ENCODE measurements at places on chromosomes 7 and 10.

DNA sequence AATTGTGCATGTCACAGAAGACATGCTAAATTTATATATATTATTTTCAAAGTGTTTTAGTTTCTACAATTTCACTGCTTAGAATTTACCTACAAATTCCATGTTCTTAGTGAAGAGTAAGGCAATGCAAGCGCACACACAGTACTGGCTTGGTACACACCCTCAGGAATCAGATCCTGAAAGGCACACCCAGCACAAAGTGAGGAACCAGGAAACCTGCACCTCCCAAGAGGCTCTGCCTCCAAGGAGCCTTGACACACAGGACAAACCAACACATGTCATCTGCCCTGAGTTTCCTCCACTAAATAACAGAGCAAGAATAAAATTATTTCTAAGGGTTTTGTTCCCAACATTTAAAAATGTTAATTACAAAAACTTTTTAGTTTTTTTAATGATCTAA is 156.2 kb downstream of the PARD3 start:
- no peak for DNase-seq
- H3K4me3 ChIP-seq = no peak overlapping the region
- H3K27ac ChIP-seq = no peak overlapping the region
- no peaks in the 10 kb centered on the region for H3K27me3 ChIP-seq
- peaks cover 40% of the 10 kb centered on the region for H3K4me1 ChIP-seq

GRCh38 chr7:82312646-82313045 is 130.9 kb downstream of the CACNA2D1 start:
- H3K27ac ChIP-seq = no peak overlapping the region
- DNase-seq = no peak
- H3K4me1 ChIP-seq = peaks cover 7% of the 10 kb centered on the region

DNA sequence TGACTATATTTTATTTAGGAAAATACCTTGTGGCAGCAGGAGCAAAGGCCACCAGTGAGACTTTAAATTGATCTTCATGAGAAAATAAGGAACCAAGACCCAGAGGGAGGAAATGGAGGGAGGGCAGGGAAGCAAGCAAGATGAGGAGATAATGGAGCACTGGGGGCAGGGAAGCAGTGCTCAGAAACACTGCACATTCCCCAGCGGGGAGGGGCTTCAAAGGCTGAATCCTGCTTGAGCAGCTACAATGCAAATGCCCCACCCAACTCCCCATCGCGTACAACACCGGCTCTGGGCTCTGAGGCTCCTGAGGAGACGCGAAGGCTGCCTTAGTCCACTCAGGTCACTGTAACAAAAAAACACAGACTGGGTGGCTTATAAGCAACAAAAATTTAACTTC is 503.8 kb downstream of the GRID1 start:
- peaks cover 46% of the 10 kb centered on the region for H3K4me1 ChIP-seq
- DNase-seq = no peak
- H3K36me3 ChIP-seq = no peaks in the 10 kb centered on the region
- no peak overlapping the region for H3K27ac ChIP-seq

DNA sequence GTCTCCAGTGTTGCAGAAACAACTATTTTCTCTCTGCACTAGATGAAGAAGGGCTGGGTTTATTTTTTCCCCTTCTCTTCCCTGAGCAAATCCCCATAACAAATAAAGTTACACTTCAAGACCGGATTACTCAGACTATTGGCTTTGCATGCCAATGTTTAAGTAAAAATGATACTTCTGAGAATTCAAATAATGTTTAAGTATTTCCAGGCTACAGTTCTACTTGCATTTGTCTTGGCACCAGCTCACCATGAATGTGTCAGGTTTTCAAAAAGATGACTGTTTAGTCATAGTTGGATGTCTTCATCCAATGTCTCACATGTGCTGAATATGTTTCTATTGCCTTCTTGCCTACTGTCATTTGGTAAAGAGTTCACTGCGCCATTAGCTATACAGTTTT is 912.6 kb downstream of the GATA3 start:
- peaks cover 4% of the 10 kb centered on the region for H3K27me3 ChIP-seq
- H3K4me1 ChIP-seq = no peaks in the 10 kb centered on the region
- no peak for DNase-seq
- no peak overlapping the region for H3K27ac ChIP-seq
- no peak overlapping the region for H3K4me3 ChIP-seq

GRCh38 chr7:1021931-1022330 is 22.4 kb upstream of the GPR146 start:
- H3K27ac ChIP-seq = no peak overlapping the region
- H3K4me3 ChIP-seq = no peak overlapping the region
- H3K4me1 ChIP-seq = peaks cover 48% of the 10 kb centered on the region
- peaks cover 34% of the 10 kb centered on the region for H3K36me3 ChIP-seq
- H3K27me3 ChIP-seq = peaks cover 6% of the 10 kb centered on the region

GRCh38 chr7:141150465-141150864 is 76.6 kb downstream of the TMEM178B start:
- DNase-seq = no peak
- no peaks in the 10 kb centered on the region for H3K36me3 ChIP-seq
- H3K27ac ChIP-seq = no peak overlapping the region
- no peaks in the 10 kb centered on the region for H3K4me1 ChIP-seq
- H3K27me3 ChIP-seq = no peaks in the 10 kb centered on the region

GRCh38 chr7:27346531-27347275 is 104.1 kb downstream of the EVX1 start:
- H3K4me1 ChIP-seq = peaks cover 18% of the 10 kb centered on the region
- peaks cover 3% of the 10 kb centered on the region for H3K27me3 ChIP-seq
- no peaks in the 10 kb centered on the region for H3K36me3 ChIP-seq
- H3K4me3 ChIP-seq = no peak overlapping the region
- H3K27ac ChIP-seq = no peak overlapping the region
- DNase-seq = peak; percentile 8

- no peak overlapping the region for H3K27ac ChIP-seq
- peaks cover 2% of the 10 kb centered on the region for H3K4me1 ChIP-seq
- no peaks in the 10 kb centered on the region for H3K27me3 ChIP-seq
Observed at GRCh38 chr7:16559497-16560179, 33.0 kb downstream of the LRRC72 start.

DNA sequence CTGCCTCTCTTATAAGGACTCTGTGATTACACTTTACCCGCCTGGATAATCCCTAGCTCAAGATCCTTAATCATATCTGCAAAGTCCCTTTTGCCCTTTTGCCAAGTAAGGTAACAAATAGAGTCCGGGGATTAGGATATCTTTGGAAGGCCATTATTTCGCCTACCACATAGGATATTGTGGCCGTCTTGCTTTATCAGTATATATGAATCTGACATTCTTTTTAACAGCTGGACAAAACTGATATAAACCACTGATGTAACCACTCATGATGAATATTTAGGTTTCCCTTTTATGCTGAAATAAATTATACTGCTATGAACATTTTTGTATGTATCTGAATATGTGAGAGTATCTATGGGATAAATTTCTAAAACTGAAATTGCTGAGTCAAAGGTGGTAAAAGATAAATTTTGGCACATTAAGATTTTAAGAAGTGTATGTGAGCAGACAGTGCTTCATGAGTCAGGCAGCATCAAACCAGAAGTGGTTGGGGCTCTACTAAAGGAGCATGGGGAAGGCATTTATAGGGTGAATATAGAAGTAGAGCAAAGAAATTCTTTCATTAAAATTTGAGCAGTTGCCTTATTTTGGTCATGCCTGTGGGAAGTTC is 44.7 kb downstream of the AVL9 start:
- H3K4me3 ChIP-seq = no peak overlapping the region
- DNase-seq = no peak
- no peak overlapping the region for H3K27ac ChIP-seq
- H3K4me1 ChIP-seq = no peaks in the 10 kb centered on the region
- peaks cover 49% of the 10 kb centered on the region for H3K36me3 ChIP-seq

DNA sequence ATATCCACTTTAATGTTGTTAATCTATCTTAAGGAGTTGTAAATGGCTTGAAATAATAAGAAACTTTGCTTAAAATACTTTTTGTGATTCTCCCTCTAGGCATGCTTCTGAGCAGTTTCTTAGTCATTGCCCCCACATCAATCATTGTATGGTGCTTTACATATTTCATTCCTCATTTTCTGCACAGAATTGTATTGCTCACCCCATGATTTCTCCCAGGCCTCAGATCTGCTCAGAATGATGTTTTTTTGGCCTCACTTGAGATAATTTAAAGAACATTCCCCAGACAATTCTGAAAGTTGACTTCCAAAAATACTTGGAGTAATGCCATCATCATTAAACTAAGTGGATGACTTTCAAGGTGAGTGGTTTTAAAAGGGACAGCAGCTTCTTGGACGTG is 82.1 kb upstream of the PRPS1L1 start:
- no peaks in the 10 kb centered on the region for H3K4me1 ChIP-seq
- H3K27ac ChIP-seq = no peak overlapping the region
- no peak for DNase-seq
- no peaks in the 10 kb centered on the region for H3K27me3 ChIP-seq
- no peak overlapping the region for H3K4me3 ChIP-seq
- no peaks in the 10 kb centered on the region for H3K36me3 ChIP-seq

- no peak overlapping the region for H3K4me3 ChIP-seq
- H3K27ac ChIP-seq = no peak overlapping the region
- no peaks in the 10 kb centered on the region for H3K27me3 ChIP-seq
- peaks cover 68% of the 10 kb centered on the region for H3K4me1 ChIP-seq
- DNase-seq = no peak
Observed at GRCh38 chr10:104321226-104321625, 17.0 kb downstream of the ITPRIP start.

- no peak within 1 kb of the TSS for H3K27ac ChIP-seq
- H3K36me3 ChIP-seq = no peaks in the 10 kb centered on the region
- H3K4me1 ChIP-seq = peaks cover 10% of the 10 kb centered on the region
- H3K27me3 ChIP-seq = peaks cover 70% of the 10 kb centered on the region
- H3K4me3 ChIP-seq = peak within 1 kb of the TSS; percentile 86
Observed at GRCh38 chr7:116499168-116500077, at the start of gene CAV2. CAV2 (plus strand) TSS chr7:116499738; CDS start chr7:116499782, 44 bp downstream.

- H3K27me3 ChIP-seq = peaks cover 7% of the 10 kb centered on the region
- no peak overlapping the region for H3K4me3 ChIP-seq
Observed at GRCh38 chr7:96347471-96347870, 25.6 kb upstream of the SLC25A13 start.

- no peaks in the 10 kb centered on the region for H3K4me1 ChIP-seq
- no peaks in the 10 kb centered on the region for H3K36me3 ChIP-seq
- no peak overlapping the region for H3K4me3 ChIP-seq
Observed at GRCh38 chr10:27457261-27457945, 46.7 kb upstream of the RAB18 start.

- DNase-seq = no peak
- H3K36me3 ChIP-seq = no peaks in the 10 kb centered on the region
- H3K4me3 ChIP-seq = no peak overlapping the region
- no peak overlapping the region for H3K27ac ChIP-seq
- H3K27me3 ChIP-seq = peaks cover 10% of the 10 kb centered on the region
Observed at GRCh38 chr10:16559236-16559773, 37.6 kb upstream of the C1QL3 start.

DNA sequence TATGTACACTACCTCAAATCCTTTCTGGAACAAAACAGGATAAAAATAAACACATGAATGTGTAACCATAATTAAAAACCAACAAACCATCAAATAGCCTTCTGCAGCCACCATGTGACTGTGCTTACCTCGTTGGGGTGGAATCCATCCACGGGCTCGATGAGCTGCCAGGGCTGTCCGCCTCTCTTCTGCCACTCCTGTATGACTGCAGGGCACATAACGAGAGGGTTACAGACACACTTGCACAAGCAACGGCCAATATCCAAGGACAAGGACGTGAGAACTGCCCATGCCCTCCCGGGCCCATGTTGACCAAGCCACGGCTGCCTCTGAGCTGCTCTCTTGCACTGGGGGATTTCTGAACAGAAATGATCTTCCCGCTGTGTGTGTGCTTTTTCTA is 132.2 kb downstream of the ANLN start:
- no peak overlapping the region for H3K4me3 ChIP-seq
- H3K4me1 ChIP-seq = peaks cover 15% of the 10 kb centered on the region
- H3K27me3 ChIP-seq = no peaks in the 10 kb centered on the region

DNA sequence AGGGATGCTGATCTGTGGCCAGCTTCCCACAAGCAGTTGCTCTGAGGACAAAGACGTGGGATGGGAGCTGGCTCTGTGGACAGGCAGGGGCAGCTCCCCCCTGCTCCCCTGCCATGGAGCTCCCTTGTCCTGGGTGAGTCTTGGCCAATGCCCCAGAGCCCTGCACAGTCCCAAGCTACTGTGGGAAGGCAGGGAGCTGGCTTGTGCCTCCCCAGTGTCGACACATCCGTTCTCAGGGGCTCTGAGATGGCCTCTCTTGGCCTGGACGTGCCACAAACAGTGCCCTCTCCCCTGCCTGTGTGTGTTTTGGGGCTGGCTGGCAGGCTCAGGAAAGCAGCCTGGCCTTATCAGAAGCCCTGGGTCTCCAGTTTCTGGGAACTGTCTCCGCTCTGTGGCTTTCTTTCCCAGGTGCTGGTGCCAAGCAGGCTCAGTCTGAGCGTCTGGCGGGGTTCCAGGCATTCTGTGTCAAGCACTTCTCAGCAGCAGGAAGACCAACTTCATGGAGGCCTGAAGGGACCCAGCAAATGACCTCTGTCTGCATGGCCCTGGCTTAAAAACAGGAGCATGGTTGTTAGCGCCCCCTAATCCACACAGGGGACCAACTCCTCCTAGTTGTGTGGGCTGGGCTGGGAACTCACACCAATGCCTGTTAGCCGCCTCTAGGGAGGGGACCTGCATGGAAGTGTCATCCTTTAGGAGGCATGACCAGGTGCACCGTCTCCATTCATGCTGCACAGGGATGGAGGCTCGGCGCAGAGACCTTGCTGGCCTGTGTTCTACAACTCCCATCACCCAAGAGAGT is 375.2 kb downstream of the RPS24 start:
- no peak overlapping the region for H3K4me3 ChIP-seq
- no peaks in the 10 kb centered on the region for H3K36me3 ChIP-seq
- DNase-seq = no peak
- no peak overlapping the region for H3K27ac ChIP-seq

GRCh38 chr7:93031795-93032194 is 86.0 kb downstream of the SAMD9 start:
- H3K4me1 ChIP-seq = no peaks in the 10 kb centered on the region
- H3K27ac ChIP-seq = no peak overlapping the region
- H3K36me3 ChIP-seq = peaks cover 6% of the 10 kb centered on the region
- H3K4me3 ChIP-seq = no peak overlapping the region

DNA sequence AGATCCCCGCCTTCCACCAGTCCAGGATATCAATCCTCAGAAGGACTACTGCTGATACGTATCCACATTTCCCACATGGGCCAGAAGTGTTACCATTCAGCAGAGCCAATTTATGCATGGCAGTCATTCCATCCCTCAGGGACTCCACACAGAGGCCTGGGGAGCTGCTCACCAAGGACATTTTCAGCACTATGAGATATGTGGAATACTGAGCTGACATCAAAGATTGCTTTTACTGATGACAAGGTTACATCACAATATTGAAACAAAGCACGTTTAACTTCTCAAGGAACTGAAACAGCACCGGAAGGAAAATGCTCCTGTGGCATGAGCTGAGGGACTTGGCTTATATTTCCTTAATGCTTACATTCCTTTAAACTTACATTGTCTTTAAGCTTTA is 335.1 kb downstream of the BMPER start:
- H3K27me3 ChIP-seq = peaks cover 5% of the 10 kb centered on the region
- no peaks in the 10 kb centered on the region for H3K4me1 ChIP-seq
- H3K36me3 ChIP-seq = no peaks in the 10 kb centered on the region

All from nephron progenitor cell (in vitro differentiated cells).